Stimulated activated CD8-positive, alpha-beta memory T cell treated with anti-CD3 and anti-CD28 coated beads, Interleukin-4, amount 100 ng/mL, for 24 hours (primary cell): ENCODE measurements at places on chromosomes 13 and 19.

GRCh38 chr13:51689663-51689996 lies 105.4 kb downstream of the WDFY2 start:
- no peak for DNase-seq

- DNase-seq, result no peak
Measured at GRCh38 chr13:23323946-23324709, 109.4 kb downstream of the SACS start.

- DNase-seq, result no peak
Measured at GRCh38 chr13:112859817-112860190, 109.2 kb upstream of the MCF2L start.

DNA sequence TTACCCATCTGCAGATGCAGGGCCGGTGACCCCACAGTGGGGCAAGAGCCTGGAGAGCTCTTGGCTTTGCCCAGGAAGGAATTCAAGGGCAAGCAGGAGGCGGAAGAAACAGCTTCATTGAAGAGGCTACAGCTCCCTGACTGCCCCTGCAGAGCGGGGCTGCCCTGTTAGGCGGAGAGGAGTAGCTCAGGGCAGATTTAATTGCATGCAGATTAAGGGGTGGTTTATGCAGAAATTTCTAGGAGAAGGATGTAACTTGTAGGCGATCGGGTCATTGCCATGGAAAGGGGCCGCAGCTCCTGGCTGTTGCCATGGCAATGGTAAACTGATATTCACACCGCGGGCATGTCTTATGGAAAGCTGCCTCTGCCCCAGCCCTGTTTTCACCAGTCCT lies 94.1 kb downstream of the ATP11A start:
- no peak for DNase-seq

DNA sequence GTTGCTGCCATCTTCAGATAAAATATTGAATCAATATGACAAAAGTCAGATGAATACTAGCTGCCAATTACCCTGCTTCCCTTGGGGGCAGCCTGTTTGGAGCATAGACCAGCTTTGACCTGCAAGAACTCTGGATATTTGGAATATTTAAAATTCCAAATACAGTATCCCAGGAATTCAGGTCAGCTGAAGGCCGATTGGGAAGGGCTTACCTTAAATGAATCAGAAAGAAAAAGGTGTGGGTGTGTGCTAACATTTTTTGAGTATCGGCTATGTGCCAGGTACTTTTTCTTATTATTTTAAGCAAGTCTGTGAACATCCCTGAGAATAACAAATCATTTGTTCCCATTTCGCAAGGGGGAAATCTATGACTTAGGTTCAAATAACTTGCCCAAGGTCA lies 1.8 kb upstream of the RUBCNL start:
- no peak for DNase-seq

- no peak for DNase-seq
Measured at GRCh38 chr19:29667901-29668341, 2.7 kb downstream of the PLEKHF1 start.

GRCh38 chr19:18309525-18310064 lies 13.3 kb downstream of the LSM4 start:
- DNase-seq, result no peak

DNA sequence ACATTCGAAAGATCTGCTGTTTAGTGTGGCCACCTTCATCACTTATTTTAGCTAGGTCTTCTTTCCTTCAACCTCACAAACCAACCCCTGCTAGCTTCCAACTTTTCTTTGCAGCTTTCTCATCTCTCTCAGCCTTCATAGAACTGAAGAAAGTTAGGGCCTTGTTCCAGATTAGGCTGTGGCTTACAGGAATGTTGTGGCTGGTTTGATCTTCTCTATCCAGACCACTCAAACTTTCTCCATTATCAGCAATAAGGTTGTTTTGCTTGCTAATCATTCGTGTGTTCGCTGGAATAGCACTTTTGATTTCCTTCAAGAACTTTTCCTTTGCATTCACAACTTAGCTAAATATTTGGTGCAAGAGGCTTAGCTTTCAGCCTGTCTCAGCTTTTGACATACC lies 44.7 kb downstream of the CARS2 start:
- DNase-seq, result no peak

DNA sequence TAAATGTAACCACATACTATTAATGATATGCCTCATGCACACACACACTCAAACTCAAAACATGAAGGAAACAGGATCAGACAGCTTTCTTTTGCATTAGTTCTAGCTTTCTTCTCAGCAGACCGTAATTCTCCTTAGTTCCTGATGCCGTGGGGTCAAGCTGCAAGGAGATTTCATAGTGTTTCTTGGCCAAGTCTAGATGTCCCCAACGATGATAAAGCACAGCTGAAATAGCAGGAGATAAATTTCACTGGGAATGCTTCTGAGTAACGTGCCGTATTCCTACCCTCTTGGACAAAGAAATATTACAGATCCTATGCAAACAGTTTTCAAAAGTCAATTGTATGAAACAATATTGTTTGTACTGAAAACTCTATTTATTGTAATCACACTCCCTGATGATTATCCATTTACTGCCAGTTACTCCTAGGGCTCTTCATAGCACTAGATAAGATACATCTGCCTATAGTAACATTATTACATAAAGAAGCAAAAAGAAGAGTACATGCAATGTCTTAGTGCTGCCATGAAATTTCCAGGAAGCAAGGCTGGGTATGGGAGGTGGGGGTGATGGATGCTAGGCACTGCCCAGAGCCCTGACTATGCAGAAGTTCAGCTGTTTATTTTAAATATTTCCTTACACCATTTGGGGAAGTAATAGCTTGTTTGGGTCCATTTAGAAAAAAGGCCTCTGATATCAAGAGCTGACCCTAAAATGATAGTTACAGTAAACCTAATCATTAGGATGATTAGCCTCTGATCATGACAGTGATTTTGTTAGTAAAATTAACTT lies 16.5 kb upstream of the GGACT start:
- DNase-seq, result no peak

GRCh38 chr19:43498233-43498842 lies 6.2 kb downstream of the PHLDB3 start:
- DNase-seq, result no peak

- no peak for DNase-seq
Measured at GRCh38 chr13:73324842-73325722, 266.3 kb downstream of the KLF5 start.

DNA sequence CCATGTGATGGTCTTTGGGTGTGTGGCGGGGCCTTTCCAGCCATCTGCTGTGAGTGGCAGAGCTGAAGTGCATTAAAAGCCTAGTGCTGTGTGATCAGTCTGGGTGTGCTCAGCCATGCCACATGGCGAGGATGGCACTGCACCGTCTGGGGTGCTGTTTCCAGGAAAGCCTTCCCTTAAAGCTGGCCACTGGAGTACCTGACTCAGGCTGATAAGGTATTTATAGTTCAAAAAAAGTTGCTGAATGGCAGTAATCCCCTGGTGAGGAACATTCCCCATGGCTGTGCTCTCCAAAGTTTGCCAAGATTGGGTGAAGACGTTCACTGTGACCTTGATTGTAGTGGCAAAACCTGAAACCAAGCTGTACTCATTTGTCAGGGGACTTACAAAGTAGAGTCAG lies 6.0 kb downstream of the GPI start:
- DNase-seq, result no peak

DNA sequence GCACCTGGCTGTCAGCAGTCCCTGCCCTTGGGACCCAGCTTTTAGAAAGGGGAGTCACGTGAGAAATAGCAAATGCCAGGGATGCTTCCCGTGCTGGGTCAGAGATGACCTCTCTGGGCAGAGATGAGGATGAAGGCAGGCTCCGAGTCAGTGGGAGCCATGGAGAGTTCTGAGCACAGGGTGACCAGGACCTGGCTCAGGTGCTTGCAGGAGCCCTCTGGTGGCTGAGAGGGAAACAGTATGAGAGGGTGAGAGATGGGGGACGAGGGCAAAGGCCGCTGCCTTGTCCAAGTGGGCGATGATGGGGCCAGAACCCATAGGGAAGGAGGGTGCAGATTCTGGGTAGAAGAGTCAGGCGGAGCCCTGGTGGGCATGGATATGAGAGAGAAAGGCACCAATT lies 15.8 kb downstream of the TMED1 start:
- DNase-seq, result no peak

GRCh38 chr19:19434483-19435045 lies 29.1 kb downstream of the GATAD2A start:
- no peak for DNase-seq

DNA sequence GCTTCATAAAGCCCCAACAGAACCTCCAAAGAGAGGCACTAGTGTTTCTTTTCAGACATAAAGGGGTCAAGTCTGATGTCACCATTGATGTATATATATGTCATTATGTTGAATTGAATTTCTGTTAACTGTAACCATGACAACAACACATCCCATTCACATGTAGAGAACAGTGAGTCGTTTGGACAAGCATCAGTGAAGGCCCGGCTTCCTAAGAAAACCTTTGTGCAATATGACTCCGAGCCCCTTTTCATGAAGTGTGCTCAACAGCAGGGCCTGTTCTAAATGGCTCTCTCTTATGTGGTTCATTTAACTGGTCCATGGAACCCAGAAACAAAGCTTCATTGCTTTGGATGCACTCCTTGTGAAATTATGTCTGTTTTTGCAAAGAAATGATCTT lies 67.2 kb upstream of the UBL3 start:
- no peak for DNase-seq

DNA sequence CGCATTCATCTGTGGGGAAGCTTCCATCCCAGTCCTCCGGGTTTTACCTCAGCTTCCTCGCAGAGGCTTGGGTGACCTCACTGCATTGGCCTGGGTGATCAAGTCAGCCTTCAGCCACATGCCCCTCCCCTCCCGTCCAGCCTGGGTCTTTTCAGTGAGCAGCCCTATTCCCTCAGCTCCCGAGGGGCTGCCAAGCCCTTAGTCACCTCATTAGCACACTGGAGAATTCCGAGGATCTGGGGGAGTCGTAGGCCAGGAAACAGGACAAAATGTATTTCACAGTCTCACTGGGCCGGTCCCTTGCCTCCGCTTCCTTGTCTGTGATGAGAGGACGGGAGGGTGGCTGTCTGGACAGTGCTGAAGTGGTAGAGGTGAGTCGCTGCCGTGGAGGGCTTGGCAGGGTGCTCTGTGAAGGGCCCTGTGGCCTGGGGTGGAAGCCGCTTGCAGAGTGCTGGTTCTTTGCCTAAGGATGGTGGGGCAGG lies 19.9 kb downstream of the KDM4B start:
- no peak for DNase-seq

- no peak for DNase-seq
Measured at GRCh38 chr13:59304596-59304995, 859.1 kb downstream of the DIAPH3 start.

GRCh38 chr19:29999490-29999889 lies 57.5 kb downstream of the URI1 start:
- DNase-seq, result no peak

GRCh38 chr13:85386424-85386823 lies 412.8 kb downstream of the SLITRK6 start:
- no peak for DNase-seq

- no peak for DNase-seq
Measured at GRCh38 chr19:29088761-29089160, 124.2 kb downstream of the UQCRFS1 start.

- no peak for DNase-seq
Measured at GRCh38 chr13:58655086-58655485, 1023.5 kb downstream of the PCDH17 start.

GRCh38 chr19:10332965-10333757 lies at the start of gene RAVER1:
TSS of gene RAVER1 (minus strand) at chr19:10333529. CDS start at chr19:10333507, 22 bp downstream.
- peak; percentile 98 for DNase-seq

GRCh38 chr13:40756042-40756441 lies 14.9 kb downstream of the MRPS31 start:
- no peak for DNase-seq

GRCh38 chr13:80721689-80722088 lies 380.8 kb upstream of the SPRY2 start:
- DNase-seq, result no peak

DNA sequence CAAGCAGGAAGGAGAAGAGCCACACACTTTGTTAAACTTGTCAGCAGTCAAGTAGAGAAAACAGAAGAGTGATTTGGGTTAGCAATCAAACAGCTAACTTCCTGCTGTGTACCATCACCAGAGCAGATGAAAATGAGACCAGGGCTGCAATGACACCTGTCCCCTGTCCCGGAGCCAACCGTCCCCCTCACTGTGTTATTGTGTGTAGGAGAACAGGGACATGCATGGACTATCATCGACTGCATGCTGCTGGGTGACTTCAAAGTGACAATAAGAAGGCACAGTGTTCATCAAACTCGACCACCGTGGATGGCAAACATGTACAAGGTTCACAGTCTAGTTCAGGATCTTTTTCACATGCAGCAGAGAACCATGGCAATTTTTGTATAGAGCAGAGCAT lies 94.0 kb upstream of the SLC15A1 start:
- DNase-seq, result no peak

- DNase-seq, result no peak
Measured at GRCh38 chr13:34300559-34300958, 482.6 kb downstream of the RFC3 start.
